ENCODE measurements at places on chromosomes 7 and 10. TPM values are rescaled to one million over a fixed set of nuclear protein-coding genes. Genes with fewer than 3 reads are reported as not detected.

- DNase-seq: no peak
Observed at GRCh38 chr7:116726149-116726548, 54.2 kb downstream of the MET start.

GRCh38 chr7:151013733-151014497 is 10.4 kb downstream of the ATG9B start:
- peak; percentile 90 for DNase-seq

The CALCR gene
- total RNA-seq: 7.0 TPM

The KCP gene
- 0.72 TPM for total RNA-seq

- peak; percentile 24 for DNase-seq
Observed at GRCh38 chr10:36759141-36759805, 366.1 kb upstream of the ANKRD30A start.

DNA sequence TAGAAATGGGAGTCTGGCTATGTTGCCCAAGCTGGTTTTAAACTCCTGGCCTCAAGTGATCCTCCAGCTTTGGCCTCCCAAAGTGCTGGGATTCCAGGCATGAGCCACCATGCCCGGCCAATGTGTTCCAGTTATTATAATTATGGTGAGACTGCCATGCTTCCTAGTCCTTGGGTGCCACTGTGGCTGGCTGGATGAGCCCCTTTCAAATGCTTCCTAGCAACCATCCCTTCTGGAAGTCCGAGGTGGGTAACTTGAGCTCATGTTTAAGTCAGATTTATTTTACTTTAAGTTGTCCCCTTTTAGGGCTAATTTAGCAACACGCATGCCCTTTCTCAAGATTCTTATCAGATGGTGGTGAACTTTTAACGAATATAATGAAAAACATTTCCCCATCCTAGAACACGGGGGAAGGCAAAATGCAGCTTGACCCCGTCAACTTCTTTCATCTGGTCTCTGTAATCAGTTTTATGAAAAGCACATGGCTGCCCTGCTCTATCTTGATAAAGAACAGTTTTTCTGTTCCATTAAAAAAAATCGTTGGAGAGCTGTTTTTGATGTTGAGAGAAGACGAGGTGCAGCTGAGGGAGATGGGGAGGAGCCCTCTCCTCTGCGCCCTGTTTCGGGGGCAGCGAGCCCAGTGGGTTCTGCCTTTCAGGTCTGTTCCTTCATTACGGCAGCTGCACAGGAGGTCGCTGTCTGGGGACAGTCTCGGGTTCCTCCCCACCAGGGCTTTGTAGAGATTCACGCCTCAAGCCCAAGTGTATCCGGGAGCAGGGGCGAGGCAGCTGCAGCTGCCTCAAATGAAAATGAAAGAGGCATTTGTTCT is 61.0 kb upstream of the MKI67 start:
- DNase-seq: peak; percentile 69

Measured in tongue (tissue), 3 donors.